Astrocyte of the hippocampus (primary cell): ENCODE measurements at places on chromosomes 4 and X.

GRCh38 chr4:88697588-88698329, at the start of gene NAP1L5:
Gene NAP1L5, minus strand, starts transcription at chr4:88697829. Its CDS starts 75 bp downstream, at chr4:88697754.
- peak; percentile 81 for DNase-seq

DNA sequence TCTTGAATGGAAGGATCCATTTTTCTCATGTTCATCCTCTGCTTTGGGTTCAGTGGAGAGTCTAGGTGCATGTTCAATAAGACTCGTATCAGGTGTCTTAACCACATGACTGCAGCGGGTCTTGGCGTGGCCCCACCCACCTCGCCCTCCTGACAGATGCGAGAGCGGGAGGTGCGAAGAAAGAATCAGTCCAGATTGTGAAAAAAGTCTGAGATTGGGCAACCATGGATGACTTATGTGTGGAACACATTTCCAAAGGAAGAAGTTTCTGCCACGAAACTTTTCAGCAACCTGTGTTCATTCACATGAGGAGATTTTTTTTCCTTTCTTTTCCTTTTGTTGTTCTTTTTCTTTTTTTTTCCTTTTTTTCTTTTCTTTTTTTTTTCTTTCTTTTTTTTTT, 66.8 kb downstream of the NSD2 start:
- DNase-seq, result no peak

DNA sequence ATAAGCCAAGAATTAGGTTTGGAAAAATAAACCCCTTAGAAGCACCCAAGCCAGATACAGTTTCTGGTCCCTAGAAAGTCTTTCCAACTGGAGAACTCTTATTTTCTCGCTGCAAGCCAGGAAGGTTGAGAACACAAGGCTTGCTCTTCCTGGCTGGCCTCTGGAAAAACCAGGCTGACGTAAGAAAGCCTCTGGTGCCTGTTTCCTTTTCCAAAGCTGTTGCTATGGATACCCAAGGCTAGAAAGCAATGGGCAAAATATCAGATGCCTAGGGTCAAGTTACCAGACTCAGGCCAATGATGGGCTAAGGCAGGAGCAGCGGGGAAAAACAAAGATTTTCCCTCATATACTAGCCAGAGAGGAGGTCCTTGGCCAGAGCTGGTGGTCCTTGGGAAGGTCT, 281.6 kb downstream of the KLHL13 start:
- no peak for DNase-seq

- peak; percentile 6 for DNase-seq
Observed at GRCh38 chr4:45438047-45438446, 685.8 kb downstream of the GABRG1 start.

DNA sequence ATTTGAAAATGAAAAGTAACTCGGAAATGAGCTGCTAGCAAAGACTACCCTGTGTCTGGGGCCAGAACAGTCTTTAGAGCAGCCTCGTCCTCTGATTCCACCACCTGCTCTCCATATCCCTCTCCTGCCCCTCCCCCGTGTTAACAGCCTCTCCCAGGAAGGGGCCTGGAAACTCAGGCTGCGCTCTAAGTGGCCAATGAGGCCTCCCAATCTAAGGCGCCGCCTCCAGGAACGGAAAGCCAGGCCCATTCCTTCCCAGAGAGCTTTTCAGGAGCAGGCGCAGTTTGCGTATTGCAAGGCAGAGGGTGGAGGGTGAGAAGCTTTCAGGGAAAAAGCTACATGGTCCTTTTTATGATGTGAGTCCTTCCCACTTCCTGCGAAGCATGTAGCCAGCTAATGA, 31.2 kb downstream of the RS1 start:
- no peak for DNase-seq

DNA sequence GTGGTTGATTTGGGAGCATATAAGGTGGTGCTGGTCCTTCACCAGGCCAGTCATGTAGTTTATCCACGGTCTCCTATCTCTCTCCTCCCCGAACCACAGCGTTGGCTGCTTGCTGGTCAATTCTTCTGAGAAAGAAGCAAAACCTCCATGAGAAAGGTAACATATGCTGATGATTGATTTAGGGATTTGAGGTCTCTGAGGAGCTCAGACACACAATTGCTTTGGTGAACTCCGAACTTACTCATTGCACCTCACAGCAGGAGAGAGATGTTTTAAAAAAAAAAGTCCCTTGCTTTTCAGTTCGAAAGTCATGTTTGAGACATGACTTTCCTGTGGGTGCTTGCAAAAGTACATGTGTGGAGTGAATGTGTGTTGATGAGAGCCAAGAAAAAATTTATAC, 100.2 kb downstream of the TSPAN7 start:
- no peak for DNase-seq
